ENCODE measurements at places on chromosomes 3 and 15.

DNA sequence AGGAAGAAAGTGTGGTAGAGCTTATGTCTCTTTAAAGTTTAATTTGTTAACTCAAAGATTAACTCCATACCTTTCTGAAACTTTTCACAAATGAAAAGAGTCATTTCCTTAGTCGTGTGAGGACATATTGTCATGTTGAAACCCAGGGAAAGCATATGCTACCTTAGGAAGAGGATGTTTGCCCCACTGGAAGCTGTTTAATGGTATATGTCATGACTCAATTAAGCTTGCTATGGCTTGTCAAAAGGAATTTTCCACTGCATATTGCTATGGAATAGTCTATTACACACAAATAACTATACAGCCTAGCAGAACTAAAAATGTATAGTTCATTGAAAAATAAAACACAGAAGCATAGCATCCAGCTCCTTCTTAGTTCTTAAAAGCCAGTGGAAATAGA lies 69.9 kb downstream of the NSUN3 start:
- no peak for DNase-seq

DNA sequence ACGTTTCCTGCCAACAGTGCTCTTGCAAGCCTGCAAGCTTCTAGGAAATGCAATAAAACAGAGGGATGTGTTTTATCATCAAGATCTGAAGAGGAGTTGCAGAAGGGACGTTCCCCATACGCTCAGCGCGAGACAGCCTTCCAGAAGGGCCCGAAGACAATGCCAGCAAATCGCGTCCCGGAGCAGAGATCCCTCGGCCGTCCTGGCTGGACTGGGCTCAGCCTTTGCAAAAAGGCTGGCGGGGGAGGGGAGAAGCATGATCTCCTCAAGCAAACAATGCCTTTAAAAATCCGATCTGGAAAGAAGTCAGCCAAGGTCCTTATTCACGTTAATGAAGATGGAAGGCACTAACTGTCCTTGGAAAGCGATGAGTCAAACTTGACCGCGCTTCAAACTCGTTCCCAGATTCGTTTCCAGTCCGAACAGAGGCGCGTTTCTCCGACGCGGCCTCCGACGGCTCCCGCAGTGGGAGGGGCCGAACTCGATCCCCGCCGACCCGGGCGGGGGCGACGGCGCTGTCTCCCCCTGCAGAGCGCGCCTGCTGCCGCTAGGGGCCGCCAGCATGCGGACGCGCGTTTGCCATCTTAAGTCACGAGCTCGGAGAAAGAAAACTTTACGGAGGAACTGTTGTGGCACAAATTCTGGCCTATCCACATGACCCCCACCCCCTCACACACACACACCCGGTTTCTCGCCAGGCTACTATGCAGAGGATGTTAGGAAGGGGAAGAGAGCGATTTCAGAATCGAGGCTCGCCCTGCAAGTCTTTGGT lies 5.5 kb downstream of the BCL6 start:
- peak; percentile 87 for DNase-seq

GRCh38 chr3:45210308-45211041 lies 15.6 kb downstream of the TMEM158 start:
- peak; percentile 72 for DNase-seq

DNA sequence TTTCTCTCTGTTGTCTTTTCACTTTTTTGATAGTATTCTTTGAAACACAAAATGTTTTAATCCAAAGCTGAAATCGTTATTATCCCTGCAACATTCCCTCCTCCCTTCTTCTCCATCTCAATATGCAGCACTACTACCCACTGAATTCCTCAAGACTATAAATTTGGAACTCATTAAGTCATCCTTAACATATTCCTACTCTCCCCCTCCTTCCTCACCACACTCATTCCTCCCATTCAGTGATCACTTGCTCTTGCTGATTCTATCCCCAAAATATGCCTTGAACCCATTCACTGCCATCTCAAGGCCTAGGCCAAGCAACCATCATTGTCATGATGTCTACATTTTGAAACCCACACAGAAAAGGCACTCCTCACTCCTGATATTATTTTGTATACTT lies 2.4 kb upstream of the PIK3R4 start:
- no peak for DNase-seq

GRCh38 chr15:74414081-74414580 lies 19.6 kb downstream of the SEMA7A start:
- DNase-seq: no peak

GRCh38 chr15:57500979-57501576 lies 90.6 kb upstream of the MYZAP start:
- DNase-seq: no peak

GRCh38 chr15:92069308-92070250 lies 216.1 kb downstream of the SLCO3A1 start:
- DNase-seq: peak; percentile 49

DNA sequence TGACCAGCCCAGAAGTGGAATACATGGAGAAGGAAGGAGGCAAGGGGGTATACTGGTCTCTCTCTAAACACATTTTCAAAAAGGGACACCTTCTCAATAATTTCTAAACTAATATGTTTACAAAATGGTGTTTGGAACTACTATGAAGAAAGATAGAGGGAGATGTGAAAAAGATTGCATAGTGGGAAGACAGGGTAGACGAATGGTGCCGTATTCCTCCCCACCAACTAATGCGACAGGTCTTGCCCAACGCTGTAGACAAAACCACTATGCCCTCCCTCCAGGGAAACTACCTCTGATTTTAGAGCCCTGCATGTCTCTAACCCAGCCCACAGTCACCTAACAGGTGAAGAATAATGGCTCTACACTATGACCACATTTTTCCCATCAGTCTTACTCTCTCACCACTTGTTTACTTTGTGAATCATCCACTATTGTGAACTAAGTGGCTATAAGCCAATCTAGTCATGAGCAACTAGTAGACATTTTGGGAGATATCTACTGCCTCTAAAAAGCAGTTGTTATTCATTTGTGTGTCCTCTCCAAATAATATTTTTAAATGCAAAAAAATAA lies 108.2 kb upstream of the UBE2E2 start:
- no peak for DNase-seq

DNA sequence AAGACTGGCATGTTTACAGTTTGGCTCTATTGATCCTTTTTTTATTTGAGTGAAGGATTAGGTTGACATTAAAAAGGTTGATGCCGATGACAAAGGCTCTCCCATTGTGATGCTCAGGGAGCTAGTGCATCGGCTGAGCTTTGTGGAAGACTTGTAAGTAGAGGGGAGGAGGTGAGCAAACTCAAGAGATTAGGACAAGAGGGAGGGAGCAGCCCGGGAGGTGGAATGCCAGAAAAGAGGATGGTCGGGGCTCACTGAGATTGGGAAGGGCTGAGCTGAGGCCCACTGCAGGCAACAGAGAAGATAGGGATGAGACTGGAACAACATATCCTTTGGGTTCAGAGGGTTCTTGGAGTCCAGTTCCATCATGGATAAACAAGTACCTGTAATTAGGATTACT lies 26.5 kb upstream of the PSMD6 start:
- DNase-seq: no peak

DNA sequence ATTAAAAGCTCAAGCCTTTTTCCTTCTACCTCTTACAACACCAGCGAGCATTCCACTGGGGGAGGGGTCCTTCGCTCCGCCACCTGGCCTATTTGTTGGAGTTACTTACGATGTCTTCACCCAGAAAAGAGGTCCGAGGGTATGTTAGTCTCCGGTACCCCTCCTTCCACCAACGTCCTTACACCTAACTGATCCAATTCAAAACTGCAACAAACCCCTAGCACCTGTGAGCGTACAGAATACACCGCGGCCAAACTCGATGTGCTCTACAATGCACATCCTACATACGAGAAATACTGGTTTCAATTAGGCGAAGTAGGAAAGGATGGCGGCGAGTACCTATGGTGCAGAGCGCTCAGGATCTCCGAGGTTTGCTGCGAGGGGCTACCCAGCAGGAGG lies 944 bp downstream of the SLITRK3 start:
- no peak for DNase-seq

- DNase-seq: no peak
Observed at GRCh38 chr3:113193288-113193687, 18.1 kb upstream of the BOC start.

GRCh38 chr3:178404961-178405360 lies 131.3 kb upstream of the KCNMB2 start:
- DNase-seq: no peak

DNA sequence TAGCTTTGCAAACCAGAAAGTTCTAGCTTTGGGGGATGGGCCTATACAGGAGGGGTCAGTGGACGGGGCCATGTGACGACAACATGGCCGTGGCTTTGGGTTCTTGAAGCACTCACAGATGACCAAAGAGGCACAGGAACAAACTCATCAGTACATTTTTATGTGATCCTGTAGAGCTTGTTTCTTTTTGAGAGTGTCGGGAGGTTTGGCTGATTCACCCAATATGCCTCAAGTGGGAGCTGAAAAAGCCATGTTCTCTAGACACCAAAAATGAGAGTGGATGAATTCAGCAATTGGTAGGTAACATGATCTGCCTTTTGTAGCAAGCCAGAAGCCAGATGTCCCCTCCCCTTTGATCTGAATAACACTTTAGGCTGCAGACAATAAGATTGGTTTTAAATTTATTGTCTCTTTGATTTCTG lies 30.1 kb downstream of the GREM1 start:
- DNase-seq: no peak

DNA sequence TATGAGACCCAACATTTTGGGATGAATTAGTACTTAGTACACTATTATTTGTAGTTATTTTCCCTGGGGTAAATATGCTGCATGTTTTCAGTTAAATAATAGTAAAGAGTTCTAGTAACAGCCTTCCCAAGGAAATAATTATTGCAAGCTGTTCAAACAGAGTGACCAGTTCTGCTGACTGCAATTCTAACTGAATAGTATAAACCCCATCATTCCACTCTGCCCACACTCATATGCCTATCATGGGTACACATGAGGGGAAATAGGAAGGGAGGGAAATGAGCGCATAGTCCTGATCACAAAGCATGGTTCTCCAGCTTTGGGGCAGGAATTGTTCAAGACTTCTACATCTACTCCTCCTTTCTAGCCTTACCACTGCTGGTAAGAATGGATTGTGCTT lies 18.7 kb downstream of the UQCC5 start:
- DNase-seq: no peak

GRCh38 chr3:195700319-195700718 lies 20.5 kb upstream of the MUC20 start:
- DNase-seq: no peak

- no peak for DNase-seq
Observed at GRCh38 chr15:57111002-57111401, 192.6 kb downstream of the TCF12 start.

DNA sequence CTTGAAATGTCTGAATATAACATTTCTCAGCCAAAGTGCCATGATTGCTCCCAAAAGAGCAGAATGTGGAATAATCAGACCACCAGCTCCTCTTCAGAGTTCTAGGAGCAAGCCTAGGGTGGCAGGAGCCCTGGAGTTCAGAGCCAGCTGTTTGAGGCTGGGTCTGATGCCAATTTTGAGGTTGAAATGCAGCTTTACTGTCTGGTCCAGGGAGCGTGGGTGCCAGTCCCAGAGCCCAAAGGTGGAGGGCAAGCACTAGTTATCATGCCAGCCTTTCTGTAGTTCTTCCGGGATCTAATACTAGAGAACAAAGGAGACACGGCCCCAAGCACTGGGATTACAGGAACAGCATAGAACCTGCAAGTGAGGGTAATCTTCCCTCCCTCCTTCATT lies 69.3 kb downstream of the TNFAIP8L3 start:
- DNase-seq: no peak

GRCh38 chr15:95018888-95019545 lies 787.7 kb downstream of the MCTP2 start:
- DNase-seq: peak; percentile 16

GRCh38 chr3:15241341-15241740 lies 35.3 kb downstream of the CAPN7 start:
- peak; percentile 23 for DNase-seq

DNA sequence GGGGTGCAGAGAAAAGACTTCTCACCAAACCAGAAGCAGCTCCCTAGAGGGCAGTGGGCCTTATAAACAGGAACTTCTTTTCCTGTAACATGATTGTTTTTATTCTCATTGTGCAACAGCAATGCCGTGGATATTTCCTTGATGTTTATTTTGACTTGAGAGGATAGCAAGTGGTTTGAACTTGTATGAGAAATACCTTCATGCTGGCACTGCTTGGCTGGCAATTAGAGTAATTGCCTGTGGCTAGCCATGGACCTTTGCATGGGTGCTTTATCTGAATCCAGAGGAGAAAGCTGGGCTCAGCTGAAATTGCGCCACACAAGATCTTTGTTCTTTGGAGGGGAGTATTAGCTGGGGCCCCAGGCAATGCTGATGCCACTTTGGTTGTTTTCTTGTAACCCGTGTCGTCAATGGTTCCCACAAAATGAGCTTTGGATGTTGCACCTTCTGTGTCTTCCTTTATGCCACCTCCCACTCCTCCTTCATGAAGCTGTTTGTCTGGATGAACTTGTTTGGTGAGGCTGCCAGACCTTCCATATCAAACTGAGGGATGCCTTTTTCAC lies 37.9 kb downstream of the CMTM8 start:
- DNase-seq: no peak

DNA sequence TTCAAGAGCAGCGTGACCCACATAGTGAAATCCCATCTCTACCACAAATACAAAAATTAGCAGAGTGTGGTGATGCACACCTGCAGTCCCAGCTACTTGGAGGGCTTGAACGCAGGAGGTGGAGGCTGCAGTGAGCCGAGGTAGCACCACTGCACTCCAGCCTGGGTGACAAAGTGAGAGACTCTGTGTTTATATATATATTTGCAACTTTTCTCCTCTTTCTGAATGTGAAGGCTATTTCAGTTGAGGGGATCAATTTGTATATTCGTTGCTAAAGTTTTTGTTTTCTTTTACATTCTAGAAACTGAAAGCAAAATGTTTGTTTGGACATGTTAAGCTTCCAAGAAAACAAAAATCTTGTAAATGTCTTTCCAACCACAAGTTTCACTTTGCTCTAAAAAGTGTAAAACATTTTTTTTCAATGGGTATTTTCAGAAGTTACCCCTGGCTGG lies 29.8 kb upstream of the FAM98B start:
- DNase-seq: no peak

- DNase-seq: no peak
Observed at GRCh38 chr15:64568765-64569164, 108.4 kb downstream of the ZNF609 start.

GRCh38 chr3:5348229-5348902 lies 160.9 kb downstream of the EDEM1 start:
- no peak for DNase-seq

DNA sequence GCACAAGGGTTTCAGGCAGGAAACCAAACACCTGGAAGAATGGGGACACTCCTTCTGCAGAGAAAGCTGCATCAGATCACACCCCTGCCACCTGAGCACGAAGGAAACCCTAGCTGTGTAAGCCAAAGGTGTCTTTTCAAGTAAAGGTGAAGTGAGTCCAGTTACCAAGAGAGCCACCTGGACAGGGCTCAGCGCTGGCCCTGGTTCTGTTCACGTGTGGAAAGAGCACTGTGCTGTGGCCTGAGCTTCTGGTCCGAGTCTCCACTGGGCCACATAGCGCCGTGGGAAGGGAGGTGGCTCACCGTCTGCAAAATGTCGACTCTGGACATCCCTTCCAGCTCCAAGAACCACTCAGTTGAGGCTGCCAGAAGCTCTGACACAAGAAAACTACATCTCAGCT lies 151.1 kb downstream of the ADAMTS17 start:
- no peak for DNase-seq

Measured in activated CD4-positive, alpha-beta T cell treated with anti-CD3 and anti-CD28 coated beads, Interleukin-2, amount 50 U/mL, for 16 hours (primary cell).